Right kidney (tissue), 9 donors: ENCODE measurements at places on chromosomes 12 and 14.

DNA sequence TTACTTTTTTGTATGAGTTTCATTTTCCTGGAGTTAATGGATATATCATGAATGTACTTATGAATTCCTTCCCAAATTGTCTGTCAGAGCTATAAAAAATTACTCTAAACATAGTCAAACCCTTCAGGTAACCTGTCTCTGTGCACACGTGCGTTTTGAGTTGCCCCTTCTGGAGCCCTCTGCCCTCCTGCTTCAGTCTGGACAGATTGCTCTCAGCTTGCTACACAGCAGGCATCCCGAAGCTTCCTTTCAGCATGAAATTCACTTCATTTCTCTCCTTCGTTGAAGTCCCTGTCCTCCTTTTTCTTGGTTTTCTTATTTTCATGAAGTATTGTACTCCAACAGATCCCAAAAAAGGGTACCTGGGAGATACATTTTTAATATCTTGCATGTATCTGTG is 47.3 kb downstream of the FNTB start:
- no peak for DNase-seq

- no peak for DNase-seq
Measured at GRCh38 chr12:131872154-131873051, 22.0 kb upstream of the ULK1 start.

DNA sequence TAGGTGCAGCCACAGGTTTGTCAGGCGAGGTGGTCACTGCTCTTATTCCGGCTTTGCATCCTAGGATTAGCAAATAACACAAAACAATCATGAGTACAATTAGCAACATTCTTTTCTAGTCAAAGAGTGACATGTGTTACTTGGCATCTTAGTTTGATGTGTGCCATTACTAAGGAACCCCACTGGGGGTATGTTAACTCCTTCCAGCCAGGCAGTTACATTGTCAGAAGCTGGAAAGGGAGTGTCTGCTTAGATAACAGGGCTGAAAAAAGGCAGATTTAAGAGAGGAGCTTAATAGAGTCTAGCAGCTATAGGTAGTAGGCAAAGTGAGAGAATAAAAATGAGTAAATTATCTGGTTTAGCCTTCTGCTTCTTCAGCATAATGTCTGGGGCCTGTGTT is 30.5 kb upstream of the METAP2 start:
- no peak for DNase-seq

- no peak for DNase-seq
Measured at GRCh38 chr14:93006567-93007051, 83.7 kb downstream of the CHGA start.

DNA sequence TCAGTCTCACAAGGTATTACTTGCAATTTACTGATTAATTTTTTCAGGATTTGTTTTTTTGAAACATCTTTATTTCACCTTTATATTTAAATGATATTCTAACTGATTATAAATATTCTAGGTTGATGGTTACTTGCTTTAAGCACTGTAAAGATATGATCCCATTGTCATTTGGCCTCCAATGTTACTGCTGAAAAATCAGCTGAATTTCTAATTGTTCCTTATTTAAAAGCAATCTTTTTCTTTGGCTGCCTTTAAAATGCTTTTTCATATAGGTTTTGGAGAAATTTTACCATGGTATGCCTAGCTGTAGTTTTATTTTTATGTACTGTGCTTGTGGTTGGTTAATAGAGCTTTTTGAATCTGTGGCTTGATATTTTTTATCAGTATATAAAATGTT is 275.6 kb upstream of the PPFIA2 start:
- no peak for DNase-seq

GRCh38 chr14:63039866-63040265 is 5.4 kb downstream of the KCNH5 start:
- no peak for DNase-seq

GRCh38 chr14:52048641-52049204 is 20.1 kb downstream of the NID2 start:
- no peak for DNase-seq

DNA sequence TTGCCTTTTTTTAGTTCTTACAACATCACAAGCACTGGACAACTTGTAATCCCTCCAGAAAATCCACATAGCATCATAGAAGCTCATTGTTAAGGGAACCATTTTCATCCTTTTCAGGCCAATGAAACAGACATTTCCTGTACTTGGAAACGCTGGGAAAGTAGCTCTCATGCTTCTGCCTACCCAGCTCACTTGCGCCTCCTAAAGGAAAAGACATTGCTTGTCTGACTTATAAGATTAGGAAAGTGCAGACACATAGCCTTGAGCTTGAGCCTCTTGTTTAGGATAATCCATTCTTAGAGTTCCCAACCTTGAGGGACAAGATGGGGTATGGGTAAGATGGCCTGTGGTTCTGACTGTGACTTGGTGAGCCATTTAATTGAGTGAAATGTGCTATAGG is 589.5 kb downstream of the NOVA1 start:
- DNase-seq: no peak

DNA sequence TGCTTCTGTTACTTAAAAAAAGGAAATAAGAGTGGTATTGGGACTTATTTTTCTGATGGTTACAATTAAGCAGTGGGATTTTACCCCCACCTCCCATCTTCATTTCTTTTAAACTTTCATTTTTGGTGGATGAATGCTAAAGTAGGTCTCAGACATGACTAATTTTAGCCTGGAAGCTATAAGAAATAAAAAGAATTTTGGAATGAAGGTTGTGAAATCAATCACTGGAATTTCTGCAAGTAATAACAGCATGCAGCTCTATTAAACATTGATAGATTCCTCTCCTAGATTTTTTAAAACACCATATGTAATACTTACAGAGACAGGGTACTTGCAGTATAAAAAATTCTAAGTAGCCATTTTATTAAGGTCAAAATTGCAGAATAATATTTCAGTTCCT is 164.2 kb upstream of the CLEC14A start:
- no peak for DNase-seq

- DNase-seq: no peak
Measured at GRCh38 chr14:33254861-33255395, 316.2 kb downstream of the NPAS3 start.

GRCh38 chr12:122788387-122788786 is 14.0 kb downstream of the CCDC62 start:
- no peak for DNase-seq

GRCh38 chr12:95481072-95481471 is 7.1 kb downstream of the METAP2 start:
- DNase-seq: no peak

- DNase-seq: peak; percentile 100
Measured at GRCh38 chr14:45134051-45134958, at the start of gene FKBP3. Gene FKBP3, minus strand, starts transcription at chr14:45134481. Its CDS starts 25 bp downstream, at chr14:45134456.

DNA sequence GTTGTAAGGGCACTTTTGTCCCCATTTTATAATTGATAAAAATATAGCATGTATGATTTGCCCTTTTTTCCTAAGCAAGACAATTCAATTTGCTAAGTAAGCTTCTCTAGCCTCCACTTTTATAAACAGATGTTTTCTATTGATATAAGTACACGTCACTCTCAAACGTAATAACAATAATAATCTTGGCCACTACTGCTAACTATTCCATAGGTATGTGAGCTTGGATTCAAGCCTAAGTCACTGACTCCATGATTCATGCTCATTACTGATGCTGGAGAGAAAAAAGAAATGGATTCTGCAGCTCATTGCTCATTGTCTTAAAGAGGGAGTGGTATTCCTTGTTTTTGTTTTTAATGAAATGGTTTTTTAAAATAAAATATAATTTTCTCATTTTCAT is 661.0 kb downstream of the GALC start:
- no peak for DNase-seq

DNA sequence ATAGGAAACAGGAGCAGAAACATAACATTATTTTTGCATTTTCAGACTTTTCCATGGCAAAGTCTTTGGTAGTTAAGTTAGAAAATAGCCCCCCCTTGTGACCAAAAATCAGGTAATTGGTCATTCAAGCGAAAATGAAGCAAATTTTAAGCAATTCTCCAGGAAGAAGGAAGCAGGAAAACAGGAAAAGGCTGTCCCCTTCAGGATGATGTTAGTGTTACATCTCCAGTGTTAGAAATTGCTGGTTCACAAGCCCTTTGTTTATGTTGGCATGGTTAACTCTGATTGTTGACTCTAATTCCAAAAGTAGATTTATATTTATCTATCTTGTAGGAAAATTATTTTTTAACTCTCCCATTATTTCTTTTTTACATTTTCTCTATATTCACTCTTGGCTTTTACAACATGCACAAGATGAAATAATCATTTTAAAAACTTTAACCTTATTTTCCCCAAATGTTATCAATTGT is 18.8 kb upstream of the GAS2L3 start:
- peak; percentile 45 for DNase-seq

DNA sequence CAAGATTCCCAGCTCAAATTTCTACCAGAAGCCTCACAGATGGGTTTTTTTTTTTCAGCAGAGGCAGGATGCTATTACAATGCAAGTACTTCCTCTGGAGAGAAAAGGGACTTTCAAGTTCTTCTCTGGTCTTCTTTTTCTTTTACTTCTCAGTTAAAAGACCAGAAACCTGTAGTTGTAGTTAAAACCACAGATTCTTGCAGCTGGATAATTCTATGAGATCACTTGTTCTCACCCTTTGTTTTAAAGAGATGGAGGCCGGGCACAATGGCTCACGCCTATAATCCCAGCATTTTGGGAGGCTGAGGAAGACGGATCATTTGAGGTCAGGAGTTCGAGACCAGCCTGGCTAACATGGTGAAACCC is 47.6 kb upstream of the OVCH1 start:
- no peak for DNase-seq

DNA sequence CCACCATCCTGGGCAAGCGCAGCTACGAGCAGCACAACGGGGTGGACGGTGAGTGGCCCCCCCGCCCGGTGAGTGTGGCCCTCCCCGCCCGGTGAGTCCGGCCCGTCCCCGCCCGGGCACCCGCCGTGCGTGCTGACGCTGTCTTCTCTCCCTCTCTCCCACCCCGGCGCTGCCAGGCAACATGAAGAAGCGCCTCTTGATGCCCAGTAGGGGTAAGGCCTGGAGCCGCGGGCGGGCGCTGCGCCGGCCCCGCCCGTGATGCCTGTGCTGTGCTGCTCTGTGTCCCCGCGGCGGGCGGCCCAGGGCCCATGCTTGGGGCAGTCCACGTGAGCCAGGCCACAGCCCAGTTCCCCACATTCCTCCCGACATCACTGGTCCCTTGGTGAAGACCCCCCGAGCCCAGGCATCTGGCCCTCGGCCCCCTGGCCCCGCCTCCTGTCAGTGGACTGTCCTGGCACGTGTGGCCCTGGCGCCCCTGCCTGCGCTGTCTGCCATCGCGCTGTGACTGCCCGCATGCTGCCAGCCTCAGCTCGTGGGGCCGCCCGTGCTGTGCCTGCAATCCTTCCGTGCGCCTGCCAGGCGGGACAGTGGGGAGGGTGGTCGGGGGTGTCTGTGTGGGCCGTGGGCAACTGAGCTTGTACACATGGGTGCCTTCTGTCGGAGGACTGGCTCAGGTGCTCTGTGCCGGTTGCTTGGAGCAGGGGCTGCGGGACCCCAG is 7.9 kb upstream of the CRIP2 start:
- DNase-seq: no peak

DNA sequence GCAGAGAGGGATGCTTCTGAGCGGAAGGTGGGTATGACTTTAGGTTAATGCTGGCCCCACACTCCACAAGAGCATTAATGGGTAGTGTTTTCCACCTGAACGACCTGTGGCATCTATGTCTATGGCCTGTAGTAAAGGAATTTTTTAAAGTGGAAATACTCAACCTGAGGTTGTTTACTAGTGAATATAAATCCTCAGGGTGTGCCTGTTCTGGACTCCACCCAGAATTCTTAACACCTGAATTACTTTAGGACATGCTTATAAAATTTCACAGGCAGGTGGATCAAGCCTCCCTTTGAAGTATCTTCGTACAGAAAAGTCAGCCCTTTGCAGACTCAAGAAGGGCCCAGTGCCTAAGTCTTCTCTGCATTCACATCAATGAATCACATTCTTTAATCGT is 196.1 kb downstream of the ESR2 start:
- no peak for DNase-seq

- DNase-seq: no peak
Measured at GRCh38 chr14:44462381-44462780, 44.7 kb downstream of the FSCB start.

DNA sequence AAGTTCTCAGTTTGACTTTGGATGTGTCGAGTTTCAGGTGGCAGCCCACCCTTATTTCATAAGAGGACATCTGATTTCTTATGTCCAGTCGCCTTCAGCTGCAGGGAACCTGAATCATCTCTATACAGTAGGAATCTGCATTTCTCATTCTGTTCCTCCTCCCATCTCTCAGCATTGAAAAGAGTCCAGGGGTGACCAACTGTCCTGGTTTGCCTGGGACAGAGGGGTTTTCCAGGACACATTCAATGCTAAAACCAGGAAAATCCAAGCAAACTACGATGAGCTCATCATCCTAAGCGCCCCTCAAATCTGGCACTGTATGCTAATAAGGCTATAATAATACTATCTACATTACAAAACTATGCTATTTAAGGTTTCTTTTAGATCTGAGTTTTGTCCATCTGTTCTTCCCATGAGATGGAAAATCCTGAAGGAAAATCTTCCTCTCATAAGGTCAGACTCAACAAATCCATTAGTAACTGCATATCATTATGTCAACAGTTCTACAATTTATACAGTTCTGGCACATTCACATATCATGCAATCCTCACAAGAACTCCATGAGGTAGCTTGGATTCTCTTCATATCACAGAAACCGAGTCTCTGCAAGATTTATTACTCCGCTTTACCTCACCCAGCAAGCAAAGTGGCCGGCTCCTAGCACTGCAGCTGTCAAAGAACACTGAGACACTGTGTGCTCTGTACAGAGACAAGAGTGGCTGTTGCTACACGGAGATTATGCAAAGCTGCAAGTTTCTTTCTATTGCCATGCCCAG is 15.6 kb upstream of the CALM1 start:
- peak; percentile 16 for DNase-seq

DNA sequence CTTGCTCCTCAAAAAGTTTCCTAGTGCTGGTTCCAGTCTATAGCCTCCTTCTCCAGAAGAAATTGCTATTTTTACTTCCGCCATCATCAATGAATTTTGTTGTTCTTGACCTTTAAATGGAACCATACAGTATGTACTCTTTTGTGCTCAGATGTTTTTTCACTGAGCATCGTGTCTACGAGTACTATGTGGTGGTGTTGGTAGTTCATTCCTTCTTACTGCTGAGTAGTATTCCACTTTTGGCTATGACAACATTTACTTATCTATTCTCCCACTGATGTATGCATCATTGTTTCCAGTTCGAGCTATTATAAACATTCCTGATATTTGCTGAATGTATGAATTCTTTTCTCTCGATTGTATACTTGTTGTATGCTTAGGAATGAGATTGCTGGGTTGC is 28.6 kb downstream of the SLC2A14 start:
- no peak for DNase-seq

- DNase-seq: no peak
Measured at GRCh38 chr12:112711026-112711425, 80.5 kb upstream of the RPH3A start.

GRCh38 chr12:59122784-59123183 is 202.5 kb upstream of the LRIG3 start:
- DNase-seq: no peak

GRCh38 chr14:64671591-64671990 is 32.6 kb upstream of the PLEKHG3 start:
- no peak for DNase-seq

DNA sequence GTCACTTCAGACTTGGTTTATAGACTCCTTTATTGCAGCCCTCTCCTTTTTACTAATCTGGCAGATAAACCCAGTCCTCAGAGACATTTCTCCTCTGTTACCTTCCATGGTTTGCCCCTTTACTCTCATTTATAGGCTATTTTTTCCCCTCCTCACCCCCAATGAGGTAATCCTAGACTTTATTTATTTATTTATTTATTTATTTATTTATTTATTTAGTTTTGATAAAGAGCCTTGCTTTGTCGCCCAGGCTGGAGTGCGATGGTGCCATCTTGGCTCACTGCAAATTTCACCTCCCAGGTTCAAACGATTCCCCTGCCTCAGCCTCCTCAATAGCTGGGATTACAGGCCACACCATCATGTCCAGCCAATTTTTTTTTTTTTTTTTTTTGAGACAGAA is 8.4 kb downstream of the FGD4 start:
- no peak for DNase-seq
